NCI-H1694 treated with DMSO at 0.1 percent for 48 hours (cell line): ENCODE measurements at places on chromosomes 5 and 9.

DNA sequence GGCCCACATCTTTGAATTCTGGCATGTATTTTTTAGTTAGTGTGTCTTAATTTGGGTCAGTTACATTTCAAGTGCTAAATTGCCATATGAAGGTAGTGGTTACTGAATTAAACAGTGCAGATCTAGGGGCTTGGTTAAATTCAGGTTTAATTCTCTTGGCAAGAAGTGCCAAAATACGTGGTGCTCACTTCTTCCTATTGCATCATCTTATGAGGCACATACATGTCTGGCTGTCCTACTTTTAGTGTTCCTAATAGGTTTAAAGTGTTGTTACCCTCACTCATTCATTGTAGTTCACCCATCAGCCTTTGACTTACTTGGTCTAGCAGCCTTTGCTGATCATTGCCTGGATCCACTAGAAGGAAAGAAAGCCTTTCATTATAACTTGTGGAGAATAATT lies 59.5 kb downstream of the RPS6 start:
- no peak for DNase-seq

GRCh38 chr5:172093559-172093958 lies 87.1 kb upstream of the FBXW11 start:
- DNase-seq, result no peak

DNA sequence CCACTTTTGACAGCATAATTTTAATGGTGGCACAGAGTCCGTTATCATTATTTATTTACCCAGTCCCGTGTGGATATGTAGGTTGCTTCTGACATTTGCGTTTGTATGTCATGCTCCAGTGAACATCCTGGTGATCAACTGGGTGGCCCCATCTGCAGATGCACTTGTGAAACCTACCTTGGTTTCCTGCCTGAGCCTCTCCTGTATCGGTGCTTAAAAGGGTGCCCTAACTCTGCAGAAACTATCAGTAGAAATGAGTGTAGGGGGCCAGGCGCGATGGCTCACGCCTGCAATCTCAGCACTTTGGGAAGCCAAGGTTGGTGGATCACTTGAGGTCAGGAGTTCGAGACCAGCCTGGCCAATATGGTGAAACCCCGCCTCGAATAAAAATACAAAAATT lies 92.1 kb upstream of the IER5L start:
- no peak for DNase-seq

DNA sequence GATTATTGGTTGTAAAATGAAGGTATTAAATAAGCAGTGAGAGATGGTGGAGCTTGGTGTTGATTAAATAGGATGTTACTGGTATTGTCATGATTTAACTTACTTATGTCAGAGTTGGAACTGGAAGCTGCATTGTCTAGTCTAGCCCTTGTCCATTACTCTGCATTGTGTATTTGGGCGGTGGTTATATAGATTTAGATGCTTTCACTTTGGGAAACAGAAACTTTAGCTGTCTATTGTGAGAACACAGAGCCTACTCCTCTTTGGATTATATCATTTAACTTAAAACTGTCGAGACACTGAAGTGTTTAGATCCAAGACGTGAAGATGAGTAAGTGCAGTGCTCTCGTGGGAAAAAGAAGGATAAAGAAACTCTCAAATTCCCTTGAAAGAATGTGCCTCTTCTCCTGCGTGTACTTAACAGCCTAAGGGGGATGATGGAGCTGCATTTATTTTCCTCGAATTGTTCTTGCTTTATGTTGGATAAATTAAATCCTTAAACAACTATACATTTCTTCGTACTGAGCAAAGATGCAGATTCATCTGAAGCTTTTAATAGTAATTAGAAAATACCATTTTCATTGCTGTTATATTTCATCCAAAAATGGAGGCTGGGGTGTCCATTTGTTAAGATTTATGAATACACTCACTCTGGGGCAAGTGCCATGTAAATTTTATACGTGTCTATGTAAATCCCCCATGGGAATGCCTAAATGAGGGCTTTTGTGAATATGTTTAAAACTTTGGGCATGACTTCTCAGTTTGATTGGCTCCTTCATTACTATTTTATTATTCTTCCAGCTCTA lies 21.6 kb downstream of the FBXL7 start:
- DNase-seq, result no peak
